ENCODE measurements at places on chromosomes 4 and X.

- DNase-seq, result peak; percentile 6
Observed at GRCh38 chr4:82640540-82640939, 78.8 kb upstream of the TMEM150C start.

- DNase-seq, result no peak
Observed at GRCh38 chr4:71566856-71567255, 217.0 kb downstream of the GC start.

DNA sequence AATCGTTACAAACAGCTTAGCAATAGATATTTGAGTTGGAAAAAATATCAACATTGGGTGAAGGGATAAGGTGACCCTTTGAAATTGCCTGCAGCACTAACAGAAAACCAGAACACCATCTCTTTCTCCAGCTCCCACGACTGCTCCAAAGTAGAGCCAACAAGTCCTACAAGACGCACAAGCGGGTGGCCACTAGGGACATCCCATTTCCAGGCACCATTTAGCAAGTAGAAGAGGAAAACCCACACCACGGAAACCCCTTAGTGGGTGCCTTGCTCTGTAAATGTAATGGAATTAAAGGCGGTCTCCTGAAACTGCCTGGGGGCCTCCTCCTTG is 1.9 kb downstream of the ARHGAP6 start:
- DNase-seq, result peak; percentile 10

GRCh38 chr4:175705407-175705806 is 106.7 kb downstream of the GPM6A start:
- no peak for DNase-seq

DNA sequence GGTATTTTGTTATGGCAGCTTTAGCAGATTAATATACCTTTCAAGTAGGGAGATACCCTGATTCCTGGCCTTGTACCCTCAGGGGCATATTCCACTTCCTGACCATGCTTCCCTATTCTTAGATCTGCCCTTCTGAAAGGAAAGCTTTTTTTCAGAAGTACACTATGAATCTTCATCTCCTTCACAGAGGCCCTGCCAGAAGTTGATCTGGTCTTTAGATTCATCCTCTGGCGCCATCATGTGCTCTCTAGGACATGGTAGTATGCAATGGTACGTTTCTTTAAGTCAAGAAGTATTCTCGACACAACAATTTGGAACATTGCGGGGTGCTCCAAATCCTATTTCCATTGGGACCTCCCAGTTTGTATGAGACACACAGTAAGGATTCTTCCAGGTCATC is 39.6 kb upstream of the DIPK2B start:
- no peak for DNase-seq

GRCh38 chr4:122170775-122171174 is 18.6 kb downstream of the BLTP1 start:
- DNase-seq, result no peak

DNA sequence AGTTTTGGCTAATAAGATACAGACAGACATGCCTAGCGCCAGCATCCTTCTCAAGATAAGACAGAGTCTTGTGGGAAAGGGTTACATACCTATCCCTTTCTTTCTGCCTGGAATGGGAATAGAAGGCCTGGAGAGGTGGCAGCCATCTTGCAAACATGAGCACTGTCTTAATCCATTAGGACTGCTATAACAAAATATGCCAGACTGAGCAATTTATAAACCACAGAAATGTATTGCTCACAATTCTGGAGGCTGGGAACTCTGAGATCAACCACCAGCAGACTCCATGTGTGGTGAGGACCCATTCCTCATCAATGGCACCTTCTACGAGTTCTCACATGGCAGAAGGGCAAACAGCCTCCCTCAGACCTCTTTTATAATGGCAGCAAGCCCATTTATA is 26.5 kb upstream of the NEIL3 start:
- DNase-seq, result no peak

DNA sequence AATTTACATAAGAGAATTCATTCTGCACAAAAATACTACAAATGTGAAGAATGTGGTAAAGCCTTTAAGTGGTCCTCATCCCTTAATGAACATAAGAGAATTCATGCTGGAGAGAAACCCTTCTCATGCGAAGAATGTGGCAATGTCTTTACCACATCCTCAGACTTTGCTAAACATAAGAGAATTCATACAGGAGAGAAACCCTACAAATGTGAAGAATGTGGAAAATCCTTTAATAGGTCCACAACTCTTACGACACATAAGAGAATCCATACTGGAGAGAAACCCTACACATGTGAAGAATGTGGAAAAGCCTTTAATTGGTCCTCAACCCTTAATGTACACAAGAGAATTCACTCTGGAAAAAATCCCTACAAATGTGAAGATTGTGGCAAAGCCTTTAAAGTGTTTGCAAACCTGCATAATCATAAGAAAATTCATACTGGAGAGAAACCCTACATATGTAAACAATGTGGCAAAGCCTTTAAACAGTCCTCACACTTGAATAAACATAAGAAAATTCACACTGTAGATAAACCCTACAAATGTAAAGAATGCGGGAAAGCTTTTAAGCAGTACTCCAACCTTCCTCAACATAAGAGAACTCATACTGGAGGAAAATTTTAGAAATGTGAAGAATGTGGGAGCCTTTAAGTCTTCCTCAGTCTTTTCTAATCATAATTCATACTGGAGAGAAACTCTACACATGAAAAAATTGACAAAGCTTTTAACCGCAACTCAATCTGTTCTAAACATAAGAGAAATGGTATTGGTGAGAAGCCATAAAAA is 37.4 kb downstream of the ZNF718 start:
- DNase-seq, result no peak

- no peak for DNase-seq
Observed at GRCh38 chr4:24330172-24330571, 254.2 kb downstream of the DHX15 start.

- peak; percentile 37 for DNase-seq
Observed at GRCh38 chr4:76585897-76586360, 150.9 kb downstream of the SHROOM3 start.

Data from fibroblast of villous mesenchyme (primary cell).